Stimulated activated CD4-positive, alpha-beta T cell treated with anti-CD3 and anti-CD28 coated beads, TNF-alpha, amount 100 ng/mL, for 1 hour (primary cell): ENCODE measurements at places on chromosomes 5 and 9.

GRCh38 chr9:761176-761792 is 80.2 kb upstream of the DMRT1 start:
- DNase-seq, result no peak

DNA sequence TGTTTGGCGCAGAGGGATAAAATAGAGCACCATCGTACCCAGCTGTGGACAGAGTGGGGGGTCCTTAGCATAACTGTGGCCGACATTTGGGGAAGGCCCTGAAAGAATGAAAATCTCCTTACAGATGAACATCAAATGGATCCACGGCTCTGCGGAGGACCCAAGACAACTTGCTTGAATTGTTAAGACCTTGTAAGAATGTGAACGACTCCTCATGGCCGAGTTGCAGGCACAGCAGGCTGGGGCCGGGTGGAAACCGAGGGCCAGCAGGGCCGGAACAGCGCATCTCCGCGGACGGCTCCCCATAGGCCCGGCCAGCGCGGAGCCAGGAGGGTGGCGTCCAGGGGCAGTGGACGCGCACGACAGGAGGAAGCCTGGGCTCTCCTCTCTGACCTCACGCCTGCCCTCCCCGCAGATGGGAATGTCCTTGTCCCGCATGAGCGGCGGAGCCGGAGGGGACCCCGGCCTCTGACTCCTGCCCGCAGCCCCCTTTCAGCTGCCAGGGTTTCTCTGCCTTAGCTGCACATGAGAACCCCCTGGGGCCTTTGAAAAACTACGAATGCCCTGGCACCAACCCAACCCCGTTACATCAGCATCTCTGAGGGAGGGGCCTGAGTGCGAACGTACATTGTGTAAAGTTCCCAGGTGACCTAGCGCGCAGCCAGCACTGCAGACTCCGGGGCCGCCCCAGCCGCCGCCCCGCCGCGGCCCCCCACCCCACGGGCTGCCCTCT is 36.2 kb upstream of the PTCH1 start:
- DNase-seq, result no peak

DNA sequence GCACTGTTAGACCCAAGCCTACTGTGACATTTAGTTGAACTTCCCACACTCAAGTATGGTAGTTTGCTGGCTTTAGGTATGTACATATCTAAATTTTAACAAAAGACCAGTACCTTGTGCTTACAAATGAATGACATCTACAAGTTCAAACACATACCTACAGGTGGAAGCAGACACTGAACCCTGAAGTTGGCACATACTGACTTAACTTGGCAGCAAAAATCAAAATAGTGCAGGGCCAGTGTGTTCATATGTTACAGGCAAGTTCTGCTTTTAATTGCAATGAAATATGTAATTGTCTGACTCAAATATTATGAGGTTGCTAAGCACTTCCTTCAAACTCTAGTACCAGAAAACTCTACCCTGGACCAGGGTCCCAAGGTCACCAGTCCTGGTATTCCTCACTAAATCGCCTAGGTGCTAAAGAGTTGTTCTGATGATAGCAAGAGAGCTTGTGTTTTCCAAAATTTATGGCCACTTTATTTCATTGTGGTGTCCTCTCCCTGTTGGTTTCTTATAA is 77.4 kb downstream of the MEGF10 start:
- no peak for DNase-seq

GRCh38 chr9:119736491-119737454 is 367.5 kb upstream of the BRINP1 start:
- DNase-seq, result no peak

GRCh38 chr9:78210841-78211301 is 25.0 kb upstream of the CEP78 start:
- no peak for DNase-seq

GRCh38 chr9:2263665-2264064 is 248.5 kb downstream of the SMARCA2 start:
- no peak for DNase-seq

GRCh38 chr9:75231167-75231566 is 142.9 kb downstream of the OSTF1 start:
- no peak for DNase-seq

DNA sequence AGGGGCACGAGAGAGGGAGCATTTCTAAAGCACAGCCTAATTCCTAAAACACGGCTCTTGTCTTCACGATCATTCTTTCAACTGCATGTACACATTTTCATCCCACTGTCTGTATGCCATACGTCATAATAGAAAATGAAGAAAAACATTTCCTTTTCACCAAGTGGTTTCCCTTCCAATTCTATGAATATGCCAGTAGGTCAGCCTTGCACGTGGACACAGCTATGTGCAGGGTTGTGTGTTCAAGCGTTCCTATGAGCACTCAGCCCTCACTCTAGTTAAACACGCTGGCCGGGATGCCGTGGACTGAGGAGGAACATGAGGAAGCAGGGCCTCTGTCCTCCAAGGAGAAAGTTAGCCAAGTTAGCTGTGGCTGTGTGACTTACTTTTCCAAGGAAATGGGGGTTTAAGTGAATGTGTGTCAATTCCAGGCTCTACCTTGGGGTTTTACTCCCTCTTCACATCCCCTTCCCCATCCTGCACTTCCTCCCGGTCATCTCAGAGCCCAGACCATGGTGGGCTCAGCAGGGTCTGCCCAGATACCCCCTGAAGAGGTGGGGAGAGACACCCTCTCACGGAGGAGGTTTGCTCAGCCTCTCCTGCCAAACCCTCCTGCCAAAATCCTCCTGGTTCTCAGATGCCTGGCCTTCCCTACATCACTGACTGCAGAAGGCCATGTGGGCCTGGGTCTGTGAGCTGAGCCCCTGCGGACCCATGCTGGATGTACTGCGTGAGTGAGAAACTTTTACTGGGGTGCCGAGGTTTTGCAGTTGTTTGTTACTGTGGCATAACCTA is 230.6 kb downstream of the FSTL4 start:
- DNase-seq, result no peak
